ENCODE measurements at places on chromosomes 12 and 14.

DNA sequence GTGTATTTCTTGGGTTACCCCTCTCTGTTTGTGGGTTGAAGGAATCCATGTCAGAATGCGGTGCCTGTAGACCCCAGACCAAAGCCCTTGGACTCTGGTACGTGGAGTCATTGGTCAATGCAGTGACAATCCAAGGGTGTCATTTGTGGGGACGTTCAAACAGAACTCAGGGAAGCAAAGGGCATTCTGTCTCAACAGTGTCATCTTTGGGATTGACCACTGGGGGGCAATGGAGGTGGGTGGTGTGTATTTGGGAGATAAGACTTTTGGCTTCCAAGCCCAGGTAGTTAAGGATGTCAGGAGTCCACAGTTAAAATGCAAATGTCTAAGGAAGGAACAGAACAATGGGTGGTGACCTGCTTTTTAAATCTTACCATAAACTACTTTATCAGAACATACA lies 54.6 kb upstream of the CCDC175 start:
- H3K4me3 ChIP-seq, result no peak overlapping the region
- no peak overlapping the region for H3K27ac ChIP-seq
- H3K27me3 ChIP-seq, result peaks cover 3% of the 10 kb centered on the region

DNA sequence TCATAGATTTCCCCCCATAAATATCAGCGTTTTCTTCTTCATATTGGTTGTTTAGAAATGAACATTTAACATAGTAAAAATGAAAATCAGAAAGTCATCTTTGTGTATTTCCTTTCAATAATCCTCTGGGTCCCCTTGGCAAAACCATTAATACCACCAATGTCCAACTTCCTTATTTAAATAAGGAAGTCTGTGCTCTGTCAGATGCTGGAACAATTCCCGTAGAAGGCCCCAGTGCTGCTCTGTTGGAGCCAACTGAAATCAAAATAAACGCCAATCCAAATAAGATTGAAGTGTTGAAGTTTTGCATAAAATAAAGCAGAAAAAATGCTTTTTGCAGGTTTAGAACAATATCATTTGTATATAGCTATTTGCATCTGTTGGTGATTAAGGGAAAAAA lies 93.1 kb downstream of the PPM1H start:
- H3K27ac ChIP-seq, result no peak overlapping the region
- no peaks in the 10 kb centered on the region for H3K36me3 ChIP-seq
- no peak overlapping the region for H3K4me3 ChIP-seq
- DNase-seq, result no peak
- no peaks in the 10 kb centered on the region for H3K27me3 ChIP-seq

DNA sequence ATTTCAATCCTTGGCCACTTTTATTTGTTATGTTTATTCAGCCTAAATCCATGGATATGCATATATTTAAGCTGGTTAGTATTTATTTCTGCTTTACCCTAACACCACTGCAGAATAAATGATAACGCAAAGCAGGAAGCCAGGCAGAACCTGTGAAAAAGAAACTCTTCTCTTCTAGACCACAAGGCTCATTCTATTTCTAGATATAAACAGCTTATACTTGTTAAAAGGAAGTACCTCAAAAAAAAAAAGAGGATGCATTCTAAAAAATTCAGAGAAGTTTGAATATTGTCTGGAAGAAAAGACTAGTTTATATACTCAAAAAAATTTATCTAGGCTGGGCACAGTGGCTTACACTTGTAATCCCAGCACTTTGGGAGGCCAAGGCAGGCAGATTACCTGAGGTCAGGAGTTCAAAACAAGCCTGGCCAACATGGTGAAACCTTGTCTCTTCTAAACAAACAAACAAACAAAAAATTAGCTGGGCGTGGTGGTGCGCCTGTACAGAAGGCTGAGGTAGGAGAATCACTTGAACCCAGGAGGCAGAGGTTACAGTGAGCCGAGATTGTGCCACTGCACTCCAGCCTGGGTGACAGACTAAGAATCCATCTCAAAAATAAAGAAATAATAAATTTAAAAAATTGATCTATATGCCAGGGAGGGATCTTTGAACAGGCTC lies 55.8 kb downstream of the GALNT4 start:
- H3K4me3 ChIP-seq, result no peak overlapping the region
- no peaks in the 10 kb centered on the region for H3K27me3 ChIP-seq
- no peak for DNase-seq
- H3K27ac ChIP-seq, result no peak overlapping the region

- DNase-seq, result no peak
- no peak overlapping the region for H3K27ac ChIP-seq
- no peaks in the 10 kb centered on the region for H3K27me3 ChIP-seq
- H3K36me3 ChIP-seq, result no peaks in the 10 kb centered on the region
- no peak overlapping the region for H3K4me3 ChIP-seq
- no peaks in the 10 kb centered on the region for H3K4me1 ChIP-seq
These were observed 6.3 kb downstream of the KRT80 start for GRCh38 chr12:52185400-52185967.

DNA sequence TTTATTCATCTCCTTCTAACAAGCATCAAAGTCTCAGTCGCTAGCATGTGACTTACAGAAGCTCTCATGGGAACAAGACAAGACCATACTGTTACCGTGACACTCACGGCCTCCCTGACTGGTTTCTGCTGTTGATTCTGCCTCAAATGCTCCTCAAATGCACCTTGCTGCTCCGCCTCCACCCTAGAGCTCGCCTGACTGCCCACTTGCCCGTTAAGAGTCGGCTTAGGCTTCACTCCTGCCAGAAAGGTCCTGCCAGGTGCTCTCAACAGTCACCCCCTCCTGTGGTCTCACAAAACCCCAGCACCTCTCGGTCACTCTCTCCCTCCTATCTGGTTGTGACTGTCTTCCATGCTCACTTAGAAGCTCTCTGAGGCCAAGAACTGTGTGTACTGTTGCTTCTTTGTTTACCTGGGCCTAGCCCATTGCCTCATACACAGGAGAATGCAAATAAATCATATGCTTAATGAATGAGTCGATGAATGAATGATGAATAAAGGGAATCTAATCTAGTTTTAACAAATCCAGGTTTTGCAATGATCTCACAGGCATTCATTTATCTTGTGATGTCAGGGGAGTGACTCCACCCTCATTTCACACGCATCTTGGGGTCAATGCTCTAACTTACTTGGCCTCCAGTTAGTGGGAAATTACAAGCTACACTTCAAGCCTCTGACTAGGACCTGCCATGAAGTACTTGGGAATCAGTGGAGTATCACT lies 41.3 kb downstream of the SSH1 start:
- peaks cover 6% of the 10 kb centered on the region for H3K36me3 ChIP-seq
- no peak overlapping the region for H3K4me3 ChIP-seq
- H3K27me3 ChIP-seq, result no peaks in the 10 kb centered on the region
- H3K4me1 ChIP-seq, result peaks cover 14% of the 10 kb centered on the region

Data from HepG2 (cell line).